ENCODE measurements at places on chromosomes 2 and 18.

GRCh38 chr2:104844807-104845551, 8.9 kb upstream of the POU3F3 start:
- DNase-seq = no peak

GRCh38 chr2:36376319-36376765, 20.8 kb downstream of the CRIM1 start:
- no peak for DNase-seq

GRCh38 chr18:59229701-59230443, 9.9 kb downstream of the GRP start:
- DNase-seq = no peak

DNA sequence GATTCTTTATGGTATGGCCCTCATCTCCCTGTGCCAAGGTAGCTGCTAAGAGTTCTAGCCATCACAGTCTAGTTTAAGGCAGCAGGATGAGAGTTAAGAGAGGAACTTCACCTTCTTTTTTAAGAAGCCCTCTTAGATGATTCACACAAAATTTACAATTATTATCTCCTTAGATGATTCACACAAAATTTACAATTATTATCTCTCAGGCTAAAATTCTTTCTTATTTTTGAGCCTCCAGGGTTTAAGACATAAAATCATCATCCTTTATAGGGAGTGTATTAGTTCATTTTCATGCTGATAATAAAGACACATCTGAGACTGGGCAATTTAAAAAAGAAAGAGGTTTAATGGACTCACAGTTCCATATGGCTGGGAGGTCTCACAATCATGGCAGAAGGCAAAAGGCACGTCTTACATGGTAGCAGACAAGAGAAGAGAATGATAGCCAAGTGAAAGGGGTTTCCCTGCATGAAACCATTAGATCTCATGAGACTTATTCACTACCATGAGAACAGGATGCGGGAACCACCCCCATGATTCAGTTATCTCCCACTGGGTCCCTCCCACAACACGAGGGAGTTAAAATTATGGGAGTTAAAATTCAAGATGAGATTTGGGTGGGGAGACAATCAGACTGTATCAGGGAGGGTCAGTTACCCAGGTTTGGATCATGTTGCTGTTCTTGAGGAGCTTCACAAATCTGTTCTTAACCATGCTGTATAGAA, 133.0 kb upstream of the MYO3B start:
- no peak for DNase-seq

- DNase-seq = no peak
These were observed 118.6 kb upstream of the CDH7 start for GRCh38 chr18:65632236-65632635.

DNA sequence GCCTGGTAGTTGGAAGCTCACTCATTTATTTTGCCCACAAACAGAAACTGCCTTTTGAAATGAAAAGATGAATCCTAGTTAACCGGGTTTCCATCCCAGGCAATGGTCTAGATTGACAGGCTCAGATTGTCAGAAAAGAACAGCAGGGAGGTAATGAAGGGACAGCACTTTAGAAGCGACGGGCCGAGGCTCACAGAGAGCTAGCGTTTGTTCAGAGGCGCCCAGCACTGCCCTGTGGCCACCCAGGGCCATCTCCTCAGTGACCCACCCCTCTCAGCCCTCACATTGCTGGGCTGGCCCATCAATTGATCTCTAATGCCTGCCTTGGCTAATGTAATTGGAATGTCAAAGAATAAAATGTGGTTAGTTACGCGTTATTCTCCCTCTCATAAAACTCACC, 304.8 kb downstream of the CDCA7 start:
- no peak for DNase-seq

DNA sequence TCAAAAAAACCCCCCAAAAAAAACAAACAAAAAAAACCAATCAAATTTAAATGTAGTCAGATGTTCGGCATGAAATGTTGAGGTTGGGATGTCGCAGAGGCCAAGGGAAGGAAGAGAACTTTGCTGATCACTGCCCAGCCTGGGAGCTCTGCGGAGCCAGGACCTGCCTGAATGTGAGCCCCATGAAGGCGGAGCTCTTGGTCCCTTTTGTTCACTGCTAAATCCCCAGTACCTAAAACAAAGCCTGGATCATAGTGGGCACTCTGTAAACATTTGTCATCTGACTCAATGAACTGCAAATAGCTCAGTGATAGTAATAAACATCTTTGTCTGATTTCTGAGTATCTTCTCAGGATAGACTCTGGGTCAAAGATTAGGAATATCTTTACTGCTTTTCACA, 64.0 kb downstream of the NGEF start:
- no peak for DNase-seq

GRCh38 chr18:79584491-79585394, 94.9 kb upstream of the CTDP1 start:
- no peak for DNase-seq

- no peak for DNase-seq
These were observed 12.0 kb upstream of the TUBB6 start for GRCh38 chr18:12296087-12296403.

- no peak for DNase-seq
These were observed 273.4 kb upstream of the SIX2 start for GRCh38 chr2:45282646-45283045.

DNA sequence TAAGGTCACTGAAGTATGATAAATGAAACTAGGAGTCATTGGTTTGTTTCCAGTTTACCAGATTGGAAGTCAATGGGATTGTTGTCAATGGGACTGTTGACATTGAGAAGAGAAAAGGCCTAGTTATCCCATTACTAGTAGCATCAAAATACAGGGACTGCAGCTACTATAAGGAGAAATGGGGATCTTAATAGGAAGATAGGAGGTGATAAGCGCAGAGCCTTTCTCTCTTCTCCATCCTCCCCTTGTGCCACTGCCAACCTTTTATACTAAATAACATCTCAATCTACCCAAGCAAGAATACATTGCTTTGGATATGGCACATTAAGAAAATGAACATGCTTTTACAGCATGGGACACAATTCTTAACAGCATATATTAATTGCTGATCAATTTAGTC, 10.5 kb upstream of the BBS5 start:
- DNase-seq = no peak

DNA sequence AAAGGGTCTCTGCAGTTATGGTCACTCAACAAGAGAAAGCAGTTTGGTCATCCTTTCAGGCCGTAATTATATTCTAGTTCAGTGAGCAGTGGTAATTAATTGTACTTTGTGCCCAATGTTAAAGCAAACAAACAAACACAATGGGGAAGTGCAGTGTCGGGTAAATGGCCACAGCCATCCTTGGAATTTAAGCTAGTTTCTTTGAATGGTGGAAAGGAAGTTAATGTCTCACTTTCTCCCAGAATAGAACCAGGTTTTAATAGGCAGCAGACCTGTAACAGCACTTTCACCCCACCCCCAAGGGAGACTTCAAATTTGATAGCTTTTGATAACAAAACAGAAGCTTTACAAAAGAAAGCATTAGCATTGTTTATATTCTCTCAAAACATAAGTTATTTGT, 20.0 kb upstream of the ITGAV start:
- DNase-seq = no peak

DNA sequence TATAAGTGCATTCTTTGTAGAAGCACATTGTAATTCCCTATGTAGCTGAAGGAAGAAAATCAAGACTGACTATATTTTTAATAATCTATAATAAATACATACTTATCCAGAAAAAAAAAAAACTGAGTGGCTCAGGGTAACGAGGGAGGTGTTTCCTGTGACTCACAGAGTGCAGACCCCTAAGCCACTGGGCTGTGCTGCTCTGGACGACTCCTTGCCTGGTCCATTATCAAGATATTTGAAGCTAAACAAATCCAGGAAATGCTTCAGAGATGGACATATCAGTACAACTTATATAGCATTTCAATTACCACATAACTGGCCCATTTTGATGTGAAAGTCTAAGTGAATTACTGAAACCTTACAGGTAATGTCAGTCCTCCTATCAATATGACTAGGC, 80.6 kb downstream of the PIGN start:
- DNase-seq = no peak

- no peak for DNase-seq
These were observed 184.0 kb downstream of the FIGN start for GRCh38 chr2:163551616-163552373.

- DNase-seq = no peak
These were observed 261.3 kb upstream of the STON1 start for GRCh38 chr2:48268671-48269070.

DNA sequence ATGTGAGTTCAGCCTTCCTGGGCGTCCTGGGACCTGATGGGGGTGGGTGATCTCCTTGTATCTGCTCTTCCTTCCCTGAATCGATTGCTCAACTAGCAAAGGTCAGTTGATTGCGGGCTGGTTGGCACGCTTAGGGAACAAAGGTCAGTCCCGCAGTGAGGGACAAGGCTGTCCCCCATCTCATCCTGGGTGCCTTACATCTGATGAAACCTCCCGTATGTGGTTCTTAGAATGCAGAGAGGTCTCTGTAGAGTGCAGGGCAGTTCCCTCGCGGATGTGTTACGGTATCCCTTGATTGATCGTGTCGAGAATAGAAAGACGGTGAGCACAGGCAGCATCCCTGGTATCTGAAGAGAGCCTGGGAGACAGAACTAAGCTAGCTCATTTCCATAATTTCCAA, 56.4 kb upstream of the RBM44 start:
- no peak for DNase-seq

- no peak for DNase-seq
These were observed 100.6 kb downstream of the RNF144A start for GRCh38 chr2:7017671-7018281.

GRCh38 chr2:229412686-229413085, 141.6 kb upstream of the PID1 start:
- no peak for DNase-seq

DNA sequence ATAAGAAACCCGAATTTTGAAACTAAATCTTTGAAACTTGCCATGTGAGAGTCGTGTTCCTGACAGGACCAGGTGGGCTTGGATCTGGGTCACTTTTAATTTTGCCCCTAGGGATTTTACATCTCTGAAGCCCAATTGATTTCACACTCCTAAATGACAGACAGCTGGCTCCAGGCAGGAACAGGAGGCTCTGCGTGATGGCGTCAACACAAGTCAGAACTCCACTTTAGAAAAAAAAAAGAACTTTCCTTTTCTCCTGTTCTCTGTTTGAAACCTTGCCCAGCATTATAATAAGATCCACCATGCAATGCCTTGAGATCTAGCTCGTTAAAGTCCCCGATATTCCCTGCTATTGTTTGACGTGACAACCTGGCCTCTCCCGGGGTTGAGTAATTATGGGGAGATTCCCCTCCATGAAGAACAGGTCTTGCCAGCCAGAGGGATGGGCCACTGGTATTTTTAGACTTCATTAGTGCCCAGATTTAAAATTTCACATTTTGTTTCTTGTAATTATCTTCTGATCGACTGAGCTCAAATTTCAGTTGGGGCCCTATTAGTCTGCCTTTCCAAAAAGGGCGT, 260.3 kb downstream of the KLHL29 start:
- DNase-seq = no peak

GRCh38 chr2:60671966-60672365, 84.1 kb upstream of the PAPOLG start:
- DNase-seq = no peak

DNA sequence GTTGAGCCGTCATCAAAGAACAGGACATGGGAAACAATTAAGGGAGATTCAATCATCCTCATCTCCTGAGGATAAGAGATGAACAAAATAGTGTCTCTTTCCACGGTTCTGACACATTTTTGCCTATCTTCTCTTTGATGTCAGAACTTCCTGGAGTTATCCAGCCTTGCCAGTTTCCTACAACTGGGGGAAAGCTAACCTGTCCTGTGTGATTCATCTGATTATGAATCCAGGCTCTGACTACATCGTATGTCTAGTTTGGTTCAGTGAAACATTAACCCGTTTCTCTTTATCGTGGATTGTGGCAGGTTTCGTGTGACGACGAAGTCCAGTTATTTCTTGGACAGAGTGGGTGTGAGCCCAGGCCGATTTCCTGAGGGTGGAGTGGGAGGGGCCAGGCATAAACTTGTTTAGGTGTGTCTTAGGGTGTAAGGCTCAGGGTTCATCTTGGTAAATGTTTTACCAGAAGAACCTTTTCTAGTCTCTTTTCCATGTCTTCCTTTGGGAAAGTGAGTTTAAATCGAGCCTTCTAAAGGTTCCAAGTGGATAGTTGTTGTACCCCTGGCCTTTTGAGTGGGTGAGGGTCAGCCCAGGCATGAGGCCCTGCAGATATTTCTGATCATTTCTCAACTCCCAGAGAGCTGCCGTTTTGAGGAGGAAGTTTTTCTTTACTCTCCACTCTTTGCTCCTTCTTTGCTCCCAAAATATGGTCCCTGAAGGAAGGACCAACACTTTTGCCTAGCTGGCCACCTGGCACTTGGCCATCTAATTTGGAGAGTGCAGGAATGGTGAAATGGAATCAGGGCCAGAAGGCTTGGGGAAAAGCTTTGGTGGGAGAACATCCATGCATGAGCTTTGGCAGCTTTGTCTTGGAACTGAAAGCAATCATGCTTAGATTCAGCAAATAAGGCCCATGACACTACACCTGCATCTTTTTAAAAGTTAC, 50.4 kb upstream of the FZD5 start:
- DNase-seq = no peak

DNA sequence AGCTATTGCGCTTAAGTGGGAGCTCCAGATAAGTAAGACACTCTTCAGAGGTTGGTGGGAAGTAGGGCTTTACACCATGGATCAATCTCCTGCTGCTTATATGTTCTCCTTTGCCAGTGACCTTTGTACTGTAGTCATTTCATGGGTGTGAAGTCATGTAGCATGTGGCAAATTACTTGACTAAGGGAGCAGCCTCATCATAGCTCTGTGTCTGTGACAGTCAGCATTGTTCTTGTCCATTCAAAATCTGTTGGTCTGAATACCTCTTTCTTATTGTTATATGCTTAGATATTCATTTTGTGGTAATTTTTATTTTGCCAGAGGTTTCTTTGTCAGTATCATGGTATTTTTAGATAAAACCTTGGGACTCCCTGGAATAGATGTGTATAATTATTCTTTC, 18.2 kb downstream of the SLC4A1AP start:
- no peak for DNase-seq

GRCh38 chr18:34528177-34528576, 181.9 kb upstream of the DTNA start:
- no peak for DNase-seq

DNA sequence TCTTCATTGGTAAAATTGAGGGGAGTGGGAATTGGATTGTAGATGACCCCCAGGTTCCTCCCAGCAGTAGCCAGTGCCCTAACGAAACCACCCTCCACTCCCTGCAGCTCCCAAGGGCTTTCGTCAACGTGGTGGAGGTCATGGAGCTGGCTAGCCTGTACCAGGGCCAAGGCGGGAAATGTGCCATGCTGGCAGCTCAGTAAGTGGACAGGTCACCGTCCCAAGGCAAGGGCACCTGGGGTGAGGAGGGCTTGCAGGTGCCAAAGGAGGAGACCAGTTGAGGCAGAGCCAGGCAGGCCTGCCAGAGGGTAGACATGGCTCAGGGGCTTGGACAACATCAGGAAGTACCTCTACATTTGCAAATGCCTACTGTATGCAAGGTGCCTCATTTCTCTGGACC, 122.6 kb upstream of the PPP1CB start:
- no peak for DNase-seq

GRCh38 chr2:229470781-229471180, 199.7 kb upstream of the PID1 start:
- DNase-seq = no peak
